Vagina (tissue), 2 donors: ENCODE measurements at places on chromosomes 1 and 21.

- no peak for DNase-seq
Measured at GRCh38 chr1:60133000-60133673, 59.6 kb upstream of the C1orf87 start.

GRCh38 chr1:55466921-55467320 is 251.8 kb upstream of the USP24 start:
- DNase-seq = no peak

- DNase-seq = no peak
Measured at GRCh38 chr1:228084797-228085196, 2.3 kb downstream of the ARF1 start.

- no peak for DNase-seq
Measured at GRCh38 chr1:153422450-153423068, 6.2 kb downstream of the S100A7A start.
